MCF 10A (cell line): ENCODE measurements at places on chromosomes 2 and 18.

- no peak for DNase-seq
These were observed 78.9 kb upstream of the ZNF397 start for GRCh38 chr18:35161934-35162333.

DNA sequence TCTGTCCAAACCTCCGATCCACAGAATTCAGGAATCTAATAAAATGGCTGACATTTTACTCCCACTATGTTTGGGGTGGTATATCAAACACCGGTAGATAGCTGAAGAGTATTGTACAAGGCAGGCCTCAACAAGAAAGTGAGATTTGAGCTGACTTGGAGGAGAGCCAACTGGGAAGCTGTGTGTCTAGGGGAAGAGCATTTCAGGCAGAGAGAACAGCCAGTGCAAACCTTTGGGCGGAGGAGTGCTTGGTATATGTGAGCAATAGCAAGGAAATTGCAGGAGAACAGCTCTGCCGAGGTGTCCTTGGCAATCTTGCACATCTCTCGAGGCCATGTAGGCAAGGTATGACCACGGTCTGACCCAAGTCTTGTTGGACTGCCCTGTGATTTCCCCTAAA lies 1.8 kb upstream of the MERTK start:
- peak; percentile 71 for DNase-seq

GRCh38 chr2:79860228-79861058 lies 347.6 kb downstream of the CTNNA2 start:
- peak; percentile 27 for DNase-seq

GRCh38 chr2:86518481-86518880 lies 44.8 kb downstream of the CHMP3 start:
- no peak for DNase-seq

- no peak for DNase-seq
These were observed 261.2 kb upstream of the HS6ST1 start for GRCh38 chr2:128579825-128580224.

GRCh38 chr2:160061533-160061932 lies 882 bp downstream of the PLA2R1 start:
- no peak for DNase-seq

DNA sequence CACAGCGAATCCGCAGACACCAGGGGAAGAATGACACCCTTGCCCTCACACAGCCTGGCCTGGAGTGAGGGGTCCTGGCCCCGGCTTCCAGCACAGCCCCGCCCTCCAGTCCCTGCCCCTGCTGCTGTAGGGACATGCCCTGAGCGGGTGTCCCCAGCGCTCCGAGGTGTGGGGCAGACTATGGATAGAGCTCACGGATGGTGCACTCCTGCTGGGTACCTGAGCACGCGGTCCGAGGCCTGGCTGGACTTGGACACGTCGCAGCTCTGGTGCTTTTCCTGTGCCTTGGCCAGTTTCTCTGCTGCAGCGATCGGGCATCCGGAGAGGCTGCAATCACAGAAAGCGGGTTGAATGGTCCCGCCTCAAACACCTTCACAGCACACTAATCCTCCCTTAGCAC lies 165.7 kb upstream of the PXDN start:
- DNase-seq, result no peak

- DNase-seq, result no peak
These were observed 68.6 kb upstream of the DNMT3A start for GRCh38 chr2:25410370-25410769.

DNA sequence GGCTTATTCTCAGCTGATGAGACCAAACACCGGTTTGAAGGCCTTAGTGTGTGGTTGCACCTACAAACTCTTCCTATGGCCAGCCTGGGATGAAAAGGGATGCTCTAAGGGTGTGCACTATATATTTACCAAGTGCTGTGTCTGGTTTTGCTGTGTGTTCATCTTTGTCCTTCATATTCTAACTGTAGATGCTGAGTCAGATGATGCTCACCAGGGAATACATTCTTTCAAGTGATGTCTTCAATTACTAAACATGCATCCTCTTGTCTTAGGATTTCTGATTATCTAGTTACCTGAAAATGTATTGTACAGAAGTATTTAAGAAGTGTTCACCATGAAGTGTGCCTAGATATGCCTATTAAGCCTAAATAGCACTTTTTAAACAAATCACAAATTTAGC lies 1111.6 kb upstream of the ZEB2 start:
- no peak for DNase-seq

GRCh38 chr2:176083796-176084261 lies at the start of gene EVX2:
TSS of gene EVX2 (minus strand) at chr2:176083962. CDS start at chr2:176083776, 186 bp downstream.
- no peak for DNase-seq

DNA sequence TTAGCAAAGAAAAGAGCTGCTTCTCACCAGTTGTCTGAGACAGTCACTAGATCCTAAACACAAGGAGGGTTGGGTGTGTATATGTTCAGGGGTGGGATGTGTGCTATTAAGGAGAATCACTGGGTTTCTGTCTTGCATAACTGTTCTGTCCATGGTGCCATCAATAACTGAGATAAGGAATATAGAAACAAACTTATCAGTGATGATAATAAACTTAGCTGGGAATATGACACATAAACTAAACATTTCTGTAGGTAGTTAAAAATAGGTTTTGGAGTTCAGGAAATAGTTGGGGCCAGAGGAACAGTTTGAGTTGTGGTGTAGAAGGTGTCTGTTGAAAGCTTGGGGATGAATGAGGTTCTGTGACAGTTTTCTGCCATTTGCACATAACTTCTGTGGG lies 17.4 kb downstream of the NAPG start:
- DNase-seq, result no peak

GRCh38 chr2:201246280-201246679 lies 14.1 kb upstream of the CASP8 start:
- DNase-seq, result no peak

DNA sequence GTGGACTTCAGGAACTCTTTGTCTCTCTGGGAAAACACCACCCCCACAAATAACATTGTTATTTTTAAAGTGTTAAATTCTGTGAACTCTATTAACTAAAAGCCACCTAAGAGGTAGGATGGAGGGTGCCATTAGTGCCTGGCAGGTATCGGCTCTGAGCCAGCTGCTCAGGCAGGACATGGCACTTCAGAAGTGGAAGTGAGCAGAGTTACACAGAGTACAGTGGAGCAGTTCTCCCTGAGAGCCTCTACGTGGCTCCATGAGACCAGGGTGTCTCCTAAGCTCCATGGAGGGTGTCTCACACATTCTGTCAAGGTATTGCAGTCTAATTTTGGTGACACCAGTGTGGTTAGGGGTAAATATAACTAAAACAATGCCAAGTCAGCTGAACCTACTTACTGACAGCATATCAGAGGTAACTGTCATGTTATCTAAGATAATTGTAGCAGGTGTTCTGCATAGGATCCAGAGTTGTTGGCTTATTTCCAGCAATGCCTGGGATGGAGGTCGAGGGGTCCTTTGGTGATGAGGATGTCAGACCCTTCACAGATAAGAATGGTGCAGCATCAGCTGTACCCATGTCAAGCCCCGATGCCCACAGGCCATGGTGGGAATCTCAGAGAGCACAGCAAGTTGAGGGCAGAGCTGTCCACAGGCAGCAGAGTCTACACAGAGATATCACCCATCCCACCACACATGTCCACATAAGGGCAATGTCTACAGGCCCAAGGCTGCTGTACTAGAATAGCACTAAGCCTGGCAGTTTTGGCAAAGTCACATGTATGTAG lies 8.6 kb upstream of the MALL start:
- no peak for DNase-seq

DNA sequence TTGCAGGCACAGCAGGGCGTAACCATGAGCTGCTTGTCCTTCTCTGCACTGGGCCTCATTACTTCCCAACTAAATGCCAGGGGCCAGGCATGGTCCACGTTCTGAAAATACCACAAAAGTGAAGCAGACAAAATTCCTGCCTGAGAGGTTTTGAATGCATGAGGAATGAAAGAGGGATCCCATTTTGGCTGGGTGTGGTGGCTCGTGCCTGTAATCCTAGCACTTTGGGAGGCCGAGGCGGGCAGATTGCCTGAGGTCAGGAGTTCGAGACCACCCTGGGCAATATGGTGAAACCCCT lies 139.5 kb downstream of the MBP start:
- no peak for DNase-seq

DNA sequence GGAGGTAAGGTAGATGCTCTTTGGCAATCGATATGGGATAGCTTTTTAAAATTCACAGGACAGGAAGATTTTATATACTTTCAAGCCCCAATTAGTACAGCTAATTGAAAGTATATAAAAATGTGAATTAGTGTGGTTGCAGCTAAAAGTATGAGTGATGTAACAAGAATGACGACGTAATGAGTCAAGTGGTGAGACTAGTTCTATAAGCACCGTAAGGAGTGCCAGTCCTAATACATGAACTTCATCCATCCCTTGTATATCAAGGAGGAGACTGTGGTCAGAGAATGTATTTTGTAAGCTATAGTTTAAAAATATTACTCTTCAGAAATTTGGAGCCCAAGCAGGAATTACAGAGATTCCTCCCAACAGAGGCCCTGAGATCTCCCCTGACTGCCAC lies 25.8 kb downstream of the DNAJC27 start:
- no peak for DNase-seq

DNA sequence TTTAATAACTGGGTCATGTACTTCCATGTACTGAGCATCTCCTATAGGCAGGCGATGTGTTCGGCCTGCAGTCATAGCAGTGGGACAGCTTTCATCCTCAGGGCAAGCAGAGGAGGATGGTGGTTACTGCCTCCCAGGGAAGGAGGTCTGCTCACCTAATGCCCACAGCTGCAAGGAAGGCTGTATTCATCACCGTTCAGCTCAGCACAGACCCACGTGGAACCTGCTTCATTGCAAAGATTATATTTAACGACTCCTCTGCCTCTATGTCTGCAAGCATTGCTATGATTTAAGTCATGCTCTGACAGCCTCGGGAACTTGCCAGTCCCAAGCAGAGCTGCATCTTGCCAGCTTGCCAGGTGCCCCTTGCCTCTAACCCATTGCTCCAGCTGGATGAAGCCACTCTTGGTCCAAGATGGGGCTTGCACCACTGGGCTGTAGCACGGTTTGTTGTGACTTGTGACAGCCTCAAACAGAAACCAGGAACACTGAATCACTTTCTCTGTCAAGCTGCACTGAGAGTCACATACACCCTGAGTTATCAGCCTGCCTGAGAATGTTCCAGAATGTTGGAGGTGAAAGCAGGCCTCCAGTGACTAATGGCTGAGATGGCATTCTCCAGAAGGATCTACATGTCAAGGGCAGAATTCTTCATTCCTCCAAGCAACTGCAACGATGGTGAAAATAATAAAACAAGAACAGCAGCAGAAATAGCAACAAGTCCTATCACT lies 651.1 kb upstream of the ID2 start:
- no peak for DNase-seq

DNA sequence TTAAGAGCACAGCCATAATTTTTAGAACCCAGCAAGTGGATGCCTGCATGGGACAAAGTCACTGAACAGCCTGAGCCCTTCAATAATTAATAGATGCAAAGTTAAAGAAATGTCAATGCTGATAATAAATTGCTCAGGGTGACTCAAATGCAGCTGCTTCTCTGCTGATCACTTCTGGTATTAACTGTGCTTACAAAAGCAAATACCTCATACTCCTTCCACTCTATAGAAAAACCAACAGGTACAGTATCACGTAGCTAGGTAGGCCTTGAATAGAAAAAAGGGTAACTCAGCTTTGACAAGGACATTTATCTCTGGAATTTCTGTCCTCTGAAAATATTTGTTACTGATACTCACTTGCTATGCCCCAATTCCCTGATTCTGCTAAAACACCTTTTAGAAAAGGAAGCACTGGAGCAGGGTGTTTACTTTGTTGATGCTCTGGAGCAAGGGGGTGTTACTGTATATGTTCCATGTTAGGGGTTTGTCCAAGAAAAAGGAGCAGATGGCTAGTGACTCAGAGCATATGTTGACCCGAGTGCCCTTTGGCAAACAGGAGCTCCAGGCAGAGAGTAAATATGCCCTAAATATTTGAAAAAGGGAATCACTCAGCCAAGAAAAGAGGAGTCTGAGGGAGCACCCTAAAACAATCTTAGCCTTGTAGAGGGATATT lies 59.1 kb upstream of the RTN4 start:
- peak; percentile 79 for DNase-seq

GRCh38 chr2:99636144-99637034 lies 146.6 kb upstream of the REV1 start:
- no peak for DNase-seq

DNA sequence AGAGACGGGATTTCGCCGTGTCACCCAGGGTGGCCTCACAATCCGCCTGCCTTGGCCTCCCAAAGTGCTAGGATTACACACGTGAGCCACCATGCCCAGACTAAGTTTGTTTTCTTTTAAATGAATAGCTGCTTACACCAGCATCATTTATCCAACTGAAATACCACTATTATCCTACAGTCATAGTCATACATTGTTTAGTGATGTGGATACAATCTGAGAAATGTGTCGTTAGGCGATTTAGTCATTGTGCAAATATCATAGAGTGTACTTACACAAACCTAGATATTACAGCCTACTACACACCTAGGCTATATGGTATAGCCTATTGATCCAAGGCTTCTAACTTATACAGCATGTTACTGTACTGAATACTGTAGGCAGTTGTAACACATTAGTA lies 10.3 kb downstream of the ZC3H15 start:
- DNase-seq, result no peak

GRCh38 chr2:226304308-226304707 lies 495.3 kb downstream of the IRS1 start:
- DNase-seq, result no peak

GRCh38 chr18:33288082-33288716 lies 152.3 kb downstream of the CCDC178 start:
- no peak for DNase-seq

- no peak for DNase-seq
These were observed 96.7 kb downstream of the PXDN start for GRCh38 chr2:1647417-1648240.

DNA sequence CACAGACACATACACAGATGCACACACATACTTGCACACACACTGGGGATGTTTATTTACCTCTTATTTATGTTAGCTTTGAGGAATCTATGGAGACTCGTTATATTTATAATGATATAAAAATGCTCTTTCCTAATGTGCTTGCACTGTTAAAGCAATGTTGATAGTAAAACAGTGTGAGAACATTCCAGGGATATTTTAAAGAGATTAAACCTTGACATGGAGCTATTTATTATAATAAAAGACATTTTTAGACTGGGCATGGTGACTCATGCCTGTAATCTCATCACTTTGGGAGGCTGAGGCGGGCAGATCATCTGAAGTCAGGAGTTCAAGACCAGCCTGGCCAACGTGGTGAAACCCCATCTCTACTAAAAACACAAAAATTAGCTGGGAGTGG lies 557.3 kb upstream of the ZNF804A start:
- DNase-seq, result no peak

DNA sequence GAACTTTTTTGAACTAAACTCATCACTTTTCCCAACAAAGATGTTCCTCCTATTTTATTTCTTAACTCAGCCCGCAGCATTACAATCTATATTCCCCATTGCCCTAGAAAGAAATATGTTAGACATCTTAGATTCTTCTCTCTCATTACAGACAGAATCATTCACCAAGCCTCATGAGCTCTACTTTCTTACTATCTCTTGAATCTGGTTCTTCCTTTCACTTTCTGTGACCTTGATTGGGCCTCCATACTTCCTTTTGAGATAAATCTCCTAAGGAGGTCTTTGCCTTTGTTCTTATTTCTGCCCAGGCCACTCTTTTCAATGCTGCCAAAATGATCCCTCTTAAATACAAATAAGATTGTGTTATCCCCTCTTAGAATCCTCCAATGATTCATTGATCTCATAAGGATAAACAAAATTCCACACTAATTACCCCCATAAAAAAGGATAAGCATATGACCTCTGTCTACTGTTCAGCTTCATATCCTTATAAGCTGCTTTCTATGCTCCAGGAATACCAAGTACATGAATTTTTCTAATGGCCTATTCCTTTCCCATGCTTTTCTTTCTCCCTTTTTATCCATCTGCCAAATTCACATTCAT lies 400.0 kb downstream of the ARHGAP15 start:
- no peak for DNase-seq

GRCh38 chr2:236968880-236969534 lies 116.7 kb upstream of the COPS8 start:
- no peak for DNase-seq
